ENCODE measurements at places on chromosomes 4 and X. TPM values are rescaled to one million over a fixed set of nuclear protein-coding genes. Genes with fewer than 3 reads are reported as not detected.

The AFAP1 gene
- 18.8 TPM for total RNA-seq

The XAGE2 gene
- not detected for total RNA-seq

The ARFIP1 gene
- 16.5 TPM for total RNA-seq

The ZAR1 gene
- total RNA-seq = not detected

The LANCL3 gene
- 0.17 TPM for total RNA-seq

The UGT2B17 gene
- not detected for total RNA-seq

The IBSP gene
- not detected for total RNA-seq

The ATP7A gene
- 15.3 TPM for total RNA-seq

The GUCY2F gene
- total RNA-seq = not detected

The MAGEA9B gene
- total RNA-seq = not detected

The SHOX gene
- total RNA-seq = not detected

The CD40LG gene
- 75.0 TPM for total RNA-seq

The VSIG4 gene
- total RNA-seq = 0.61 TPM

The PWWP3B gene
- not detected for total RNA-seq

The SPANXN3 gene
- not detected for total RNA-seq

- peak overlapping the region; percentile 47 for H3K27ac ChIP-seq
- peak overlapping the region; percentile 36 for H3K4me3 ChIP-seq
Measured at GRCh38 chrX:56994375-56995270, 718 bp downstream of the SPIN3 start.

DNA sequence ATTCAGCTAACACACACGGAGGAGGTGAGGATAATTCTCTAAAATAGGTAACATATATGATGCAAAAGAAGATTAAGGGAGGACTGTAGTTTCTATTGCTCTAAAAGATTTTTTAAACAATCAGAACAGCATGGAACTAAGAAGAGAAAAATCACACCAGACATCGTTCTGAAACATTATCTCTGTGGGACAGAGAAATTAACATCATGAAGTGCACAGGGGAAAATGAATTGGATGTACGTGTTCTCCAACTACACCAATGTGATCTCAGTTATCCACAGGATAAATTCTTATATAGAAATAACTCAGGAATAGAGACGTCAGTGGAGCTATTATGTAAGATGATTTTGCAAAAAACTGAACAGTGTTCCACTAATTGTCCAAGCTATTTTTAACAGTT, 614.1 kb upstream of the HS3ST1 start:
- H3K4me1 ChIP-seq = no peaks in the 10 kb centered on the region
- no peak for DNase-seq
- no peaks in the 10 kb centered on the region for H3K27me3 ChIP-seq

- no peak overlapping the region for H3K4me3 ChIP-seq
- no peak for DNase-seq
- H3K36me3 ChIP-seq = no peaks in the 10 kb centered on the region
- no peak overlapping the region for H3K27ac ChIP-seq
- H3K27me3 ChIP-seq = no peaks in the 10 kb centered on the region
Measured at GRCh38 chr4:129490516-129490915, 394.6 kb downstream of the C4orf33 start.

DNA sequence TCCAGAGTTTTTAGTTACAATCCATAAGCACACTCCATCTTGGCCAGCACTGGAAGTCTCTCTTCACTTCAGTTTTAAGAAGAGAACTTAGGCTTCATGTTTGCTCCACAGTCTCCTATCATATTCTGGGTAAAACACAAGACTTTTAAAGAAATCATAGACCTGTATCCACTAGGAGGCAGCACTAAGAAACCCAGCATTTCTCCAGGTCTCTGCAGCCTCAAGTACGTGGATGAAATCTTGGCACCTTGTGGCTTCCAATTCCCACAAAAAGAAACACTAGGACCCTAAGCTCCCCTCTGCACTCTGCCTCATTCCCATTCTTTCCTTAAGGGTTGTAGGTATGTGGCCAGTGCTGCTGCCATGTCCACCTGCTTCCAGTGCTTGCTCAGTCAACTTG, 367.3 kb upstream of the CASK start:
- H3K4me3 ChIP-seq = no peak overlapping the region
- H3K27me3 ChIP-seq = no peaks in the 10 kb centered on the region
- H3K36me3 ChIP-seq = no peaks in the 10 kb centered on the region
- H3K27ac ChIP-seq = no peak overlapping the region

- H3K36me3 ChIP-seq = no peaks in the 10 kb centered on the region
- no peak overlapping the region for H3K27ac ChIP-seq
- H3K4me3 ChIP-seq = no peak overlapping the region
Measured at GRCh38 chrX:147897117-147897516, 14.6 kb upstream of the FMR1 start.

DNA sequence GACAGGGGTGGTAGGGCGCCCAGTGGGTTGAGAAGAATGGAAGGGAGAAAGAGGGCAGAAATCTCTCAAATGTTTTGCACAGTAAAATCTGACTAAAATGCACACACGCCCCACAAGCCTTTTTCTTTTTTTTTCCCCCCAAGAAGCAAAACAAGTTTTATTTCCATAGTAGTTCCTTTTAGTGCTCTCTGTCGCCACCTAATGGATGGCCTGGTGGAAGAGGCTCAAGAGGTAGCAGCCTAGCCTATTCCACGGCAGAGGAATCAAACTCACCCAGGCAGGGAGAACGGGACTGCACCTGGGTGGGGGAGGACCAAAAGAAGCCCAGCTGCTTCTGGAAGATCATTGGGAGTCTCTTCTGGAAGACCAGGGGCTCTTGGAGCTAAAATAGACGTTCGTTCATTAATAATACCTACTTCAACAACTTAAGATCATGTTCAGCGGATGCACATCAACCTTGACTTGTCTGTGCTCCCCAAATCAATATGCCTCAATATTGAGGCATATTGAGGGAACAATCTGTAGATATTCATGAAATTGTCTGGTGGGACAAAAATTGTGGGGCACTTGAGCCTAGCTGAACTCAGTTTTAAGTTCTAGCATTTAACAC, 31.6 kb upstream of the IRAK1 start:
- no peak overlapping the region for H3K27ac ChIP-seq
- peaks cover 16% of the 10 kb centered on the region for H3K36me3 ChIP-seq
- DNase-seq = peak; percentile 63
- no peak overlapping the region for H3K4me3 ChIP-seq
- no peaks in the 10 kb centered on the region for H3K27me3 ChIP-seq

DNA sequence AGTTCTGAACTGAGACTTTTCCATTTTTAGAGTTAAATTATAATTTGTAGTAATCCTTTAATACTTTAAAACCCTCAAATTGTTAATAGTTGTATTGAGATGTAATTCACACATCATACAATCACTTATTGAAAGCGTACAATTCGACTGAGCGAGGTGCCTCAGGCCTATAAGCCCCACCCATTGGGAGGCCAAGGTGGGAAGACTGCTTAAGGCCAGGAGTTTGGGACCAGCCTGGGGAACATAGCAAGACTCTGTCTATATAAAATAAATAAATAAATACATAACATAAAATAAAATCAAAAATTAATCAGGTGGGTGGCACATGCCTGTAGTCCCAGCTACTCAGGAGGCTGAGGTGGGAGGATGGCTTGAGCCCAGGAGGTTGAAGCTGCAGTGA, 70.3 kb downstream of the RWDD4 start:
- no peaks in the 10 kb centered on the region for H3K4me1 ChIP-seq
- no peak overlapping the region for H3K27ac ChIP-seq
- DNase-seq = no peak
- no peak overlapping the region for H3K4me3 ChIP-seq
- no peaks in the 10 kb centered on the region for H3K36me3 ChIP-seq
- H3K27me3 ChIP-seq = no peaks in the 10 kb centered on the region

GRCh38 chr4:54683616-54684346, 26.0 kb downstream of the KIT start:
- no peak overlapping the region for H3K4me3 ChIP-seq
- no peaks in the 10 kb centered on the region for H3K27me3 ChIP-seq
- peaks cover 9% of the 10 kb centered on the region for H3K4me1 ChIP-seq
- peak; percentile 53 for DNase-seq
- H3K27ac ChIP-seq = no peak overlapping the region
- no peaks in the 10 kb centered on the region for H3K36me3 ChIP-seq

GRCh38 chr4:78581618-78582017, 30.0 kb downstream of the ANXA3 start:
- H3K36me3 ChIP-seq = no peaks in the 10 kb centered on the region
- H3K4me3 ChIP-seq = no peak overlapping the region
- H3K27me3 ChIP-seq = no peaks in the 10 kb centered on the region
- H3K4me1 ChIP-seq = no peaks in the 10 kb centered on the region
- DNase-seq = no peak

DNA sequence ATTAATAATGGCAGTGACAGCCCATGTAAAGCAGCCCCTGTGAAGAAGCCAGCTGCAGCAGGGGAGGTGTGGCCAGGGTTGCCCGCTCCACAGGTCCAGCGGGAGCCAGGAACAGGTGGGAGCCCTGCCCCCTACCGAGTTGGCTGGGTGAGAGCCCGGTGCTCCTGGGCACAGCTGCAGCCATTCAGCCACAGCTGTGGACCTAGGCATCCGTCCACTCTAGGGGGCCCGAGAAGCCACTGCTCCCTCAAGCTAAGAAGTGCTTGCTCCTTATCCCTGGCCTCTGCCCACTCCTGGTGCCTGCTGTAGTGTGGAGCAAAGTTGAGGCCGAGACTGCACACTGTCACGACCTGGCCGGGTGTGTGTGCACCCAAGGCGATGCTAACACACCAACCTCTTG, 1469.0 kb downstream of the PCDH7 start:
- H3K4me1 ChIP-seq = no peaks in the 10 kb centered on the region
- no peak overlapping the region for H3K4me3 ChIP-seq
- no peak overlapping the region for H3K27ac ChIP-seq
- H3K36me3 ChIP-seq = no peaks in the 10 kb centered on the region
- DNase-seq = no peak

DNA sequence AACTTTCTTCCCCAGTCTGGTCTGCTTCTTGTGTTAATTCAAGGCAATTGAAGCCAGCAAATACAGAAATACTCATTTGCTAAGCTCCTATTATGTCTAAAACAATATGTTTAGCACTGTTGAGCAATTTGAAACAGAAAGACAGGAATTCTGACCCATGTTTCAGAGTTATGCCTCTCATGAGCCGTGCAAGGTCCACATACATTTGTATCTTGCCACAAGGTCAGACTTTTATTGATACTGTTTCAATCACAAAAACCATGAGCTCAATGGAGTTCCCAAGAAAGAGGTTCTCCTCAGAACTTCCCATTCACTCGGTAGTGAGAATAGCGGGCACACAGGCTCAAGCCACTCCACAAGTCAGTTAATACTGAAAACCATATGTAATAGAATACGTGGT, 47.6 kb upstream of the SPRY1 start:
- H3K4me1 ChIP-seq = no peaks in the 10 kb centered on the region
- H3K36me3 ChIP-seq = no peaks in the 10 kb centered on the region
- no peak overlapping the region for H3K4me3 ChIP-seq
- DNase-seq = no peak
- no peak overlapping the region for H3K27ac ChIP-seq

DNA sequence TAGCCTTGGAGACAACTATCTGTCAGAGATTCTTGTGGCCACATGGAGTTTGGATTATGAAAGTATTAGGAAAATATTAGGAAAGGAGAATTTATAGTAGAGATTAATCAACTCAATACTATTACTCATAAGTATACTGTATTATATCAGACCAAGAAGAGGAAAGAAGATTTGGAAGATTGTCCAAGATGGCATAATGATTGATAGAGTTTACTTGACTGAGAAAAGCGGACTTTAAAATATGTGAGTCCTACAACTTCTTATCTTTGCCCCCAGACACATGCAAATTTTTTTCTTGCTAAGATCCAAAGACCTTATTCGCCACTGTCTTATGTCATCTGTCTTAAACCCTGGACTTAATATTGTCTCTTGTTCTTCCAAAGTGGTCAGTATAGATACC, 54.8 kb upstream of the SHISA3 start:
- no peak overlapping the region for H3K27ac ChIP-seq
- no peak for DNase-seq
- H3K27me3 ChIP-seq = no peaks in the 10 kb centered on the region
- H3K36me3 ChIP-seq = no peaks in the 10 kb centered on the region

DNA sequence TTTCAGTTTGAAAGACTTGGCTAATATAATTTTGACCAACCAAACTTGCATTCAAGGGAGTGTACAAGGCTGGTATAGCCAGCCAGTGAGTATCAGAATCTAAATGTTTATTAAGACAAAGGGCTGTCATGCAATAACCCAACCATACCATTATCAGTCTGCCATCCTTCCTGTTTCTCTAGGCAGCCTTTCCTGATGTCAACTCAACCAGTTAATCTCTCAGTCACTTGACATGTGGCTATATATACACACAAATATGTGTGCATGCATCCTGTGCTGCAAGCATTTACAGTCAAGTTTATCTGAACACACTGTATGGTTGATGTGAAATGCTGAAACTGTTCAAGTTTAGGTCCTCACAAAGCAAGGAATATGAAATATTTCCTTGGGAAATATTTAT, 17.2 kb downstream of the BTK start:
- DNase-seq = no peak
- H3K36me3 ChIP-seq = no peaks in the 10 kb centered on the region
- H3K27me3 ChIP-seq = no peaks in the 10 kb centered on the region
- H3K4me3 ChIP-seq = no peak overlapping the region
- H3K27ac ChIP-seq = no peak overlapping the region

DNA sequence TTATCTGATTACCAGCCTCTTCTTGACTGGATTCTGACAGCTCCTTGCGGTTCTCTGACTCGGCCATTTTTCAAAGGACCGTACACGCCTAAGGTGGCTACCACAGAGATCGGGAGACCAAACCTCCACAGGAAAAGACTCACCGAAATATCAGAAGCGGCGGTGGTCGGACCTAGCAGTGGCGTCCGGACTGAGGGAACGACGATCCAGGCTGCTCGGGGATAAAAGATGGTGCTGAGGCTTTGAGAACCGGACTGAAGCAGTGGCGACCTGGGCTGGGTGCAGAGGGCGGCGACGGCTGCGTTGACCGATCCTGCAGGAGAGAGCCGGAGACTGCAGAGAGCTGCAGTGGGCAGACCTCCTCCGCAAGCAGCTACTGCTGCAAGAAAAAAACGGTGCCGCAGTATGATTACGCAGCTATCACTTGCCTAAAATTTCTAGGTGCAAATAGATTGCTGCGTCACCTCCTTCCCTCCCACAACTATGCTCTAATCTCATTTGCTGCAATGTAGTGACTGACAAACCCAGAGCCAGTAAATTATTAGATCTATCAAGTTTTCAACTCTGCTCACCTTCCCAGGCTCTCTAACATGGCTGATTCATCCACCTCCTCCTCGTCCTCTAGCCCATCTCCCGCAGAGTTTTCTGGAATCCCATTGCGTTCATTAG, at the start of gene NAP1L2:
Gene NAP1L2 (minus strand): TSS at position 426 of the 669 bp plus-strand sequence. CDS start 359 bp downstream, at position 67.
- peak within 1 kb of the TSS; percentile 66 for H3K4me3 ChIP-seq
- H3K27me3 ChIP-seq = no peaks in the 10 kb centered on the region

GRCh38 chr4:5973033-5973432, 45.2 kb downstream of the C4orf50 start:
- no peak overlapping the region for H3K27ac ChIP-seq
- H3K27me3 ChIP-seq = no peaks in the 10 kb centered on the region
- no peaks in the 10 kb centered on the region for H3K4me1 ChIP-seq
- no peak for DNase-seq
- no peaks in the 10 kb centered on the region for H3K36me3 ChIP-seq

DNA sequence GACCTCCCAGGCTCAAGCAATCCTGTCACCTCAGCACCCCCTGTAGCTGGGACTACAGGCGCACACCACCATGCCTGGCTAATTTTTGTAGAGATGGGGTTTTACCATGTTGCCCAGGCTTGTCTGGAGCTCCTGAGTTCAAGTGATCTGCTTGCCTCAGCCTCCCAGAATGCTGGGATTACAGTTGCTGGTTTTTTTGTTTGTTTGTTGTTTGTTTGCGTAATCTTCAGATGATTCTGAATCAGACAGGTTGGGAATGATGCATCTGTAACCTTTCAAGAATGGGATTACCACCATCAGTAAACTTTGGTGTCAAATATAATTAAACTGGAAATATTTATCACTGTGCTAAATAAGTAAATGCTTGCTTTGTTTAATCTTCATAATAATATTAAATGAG, 62.0 kb upstream of the SLC10A4 start:
- no peaks in the 10 kb centered on the region for H3K4me1 ChIP-seq
- no peak overlapping the region for H3K27ac ChIP-seq
- no peak for DNase-seq
- H3K4me3 ChIP-seq = no peak overlapping the region
- H3K27me3 ChIP-seq = no peaks in the 10 kb centered on the region
